Hepatocyte (in vitro differentiated cells): ENCODE measurements at places on chromosomes 1 and 21.

- no peak for DNase-seq
Measured at GRCh38 chr1:171357179-171357578, 43.2 kb downstream of the FMO4 start.

GRCh38 chr1:24463776-24464735, 38.6 kb upstream of the RCAN3 start:
- no peak for DNase-seq

- no peak for DNase-seq
Measured at GRCh38 chr21:32282992-32283391, 4.1 kb upstream of the MIS18A start.

DNA sequence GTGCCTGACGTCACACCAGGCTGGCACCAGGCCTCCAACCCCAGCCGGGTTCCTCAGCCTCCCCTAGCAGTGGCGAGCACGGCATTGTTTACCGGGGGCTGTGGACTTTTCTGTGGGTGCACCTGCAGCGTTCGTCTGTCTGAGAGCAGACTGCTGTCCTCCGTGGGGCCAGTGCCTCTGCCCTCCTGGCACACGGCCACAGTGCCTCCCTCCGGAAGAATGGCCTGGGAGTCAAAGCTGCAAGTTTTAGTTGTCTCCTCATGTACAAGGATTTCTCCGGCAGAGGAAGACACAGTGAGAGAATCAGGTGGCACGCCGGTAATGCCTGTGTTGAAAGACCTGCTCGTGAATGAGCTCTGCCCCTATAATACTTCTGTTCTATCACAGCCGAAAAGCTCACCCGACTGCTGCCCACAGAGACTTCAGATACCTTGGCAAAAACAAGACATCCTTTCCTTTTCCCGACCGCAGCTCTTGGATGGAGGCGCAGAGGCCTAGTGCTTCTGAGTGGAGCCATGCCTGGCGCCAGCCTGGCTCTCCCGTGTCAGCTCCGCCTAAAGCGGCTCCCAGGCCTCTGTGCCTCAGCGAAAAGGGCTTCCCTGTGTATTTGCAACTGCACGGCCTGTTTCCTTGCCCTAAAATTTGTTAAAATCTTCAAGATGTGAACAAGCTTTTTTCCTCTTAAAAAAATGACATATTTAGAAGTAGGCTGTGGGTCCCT, 71.4 kb downstream of the AGPAT3 start:
- DNase-seq = no peak

DNA sequence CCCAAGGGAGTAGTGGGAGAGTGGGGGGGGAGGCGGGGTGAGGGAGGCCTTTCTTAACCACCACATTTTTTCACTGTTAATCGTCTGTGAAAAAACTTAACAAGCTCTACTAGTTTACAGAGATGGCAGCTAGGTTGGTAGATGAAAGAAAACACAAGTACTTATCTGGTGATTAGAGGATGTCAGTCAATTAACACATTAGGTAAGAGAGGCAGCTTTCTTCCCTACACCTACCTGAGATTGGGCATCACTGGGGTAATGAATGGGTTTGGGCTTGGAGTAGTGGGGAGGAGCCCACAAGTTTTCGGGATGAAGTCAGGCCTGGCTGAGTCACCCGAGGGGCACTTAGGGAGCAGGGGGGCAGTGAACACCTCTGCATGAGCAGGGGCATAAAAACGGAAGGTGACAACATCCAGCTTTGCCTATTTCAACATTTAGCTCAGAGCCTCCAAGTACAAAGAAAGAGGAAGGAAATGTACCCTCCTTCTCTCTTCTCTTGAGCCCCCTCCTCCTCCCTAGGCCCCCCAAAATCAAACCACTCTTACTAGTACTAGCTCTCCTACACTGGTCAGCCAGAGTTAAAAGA, 2.5 kb downstream of the LBR start:
- DNase-seq = no peak

DNA sequence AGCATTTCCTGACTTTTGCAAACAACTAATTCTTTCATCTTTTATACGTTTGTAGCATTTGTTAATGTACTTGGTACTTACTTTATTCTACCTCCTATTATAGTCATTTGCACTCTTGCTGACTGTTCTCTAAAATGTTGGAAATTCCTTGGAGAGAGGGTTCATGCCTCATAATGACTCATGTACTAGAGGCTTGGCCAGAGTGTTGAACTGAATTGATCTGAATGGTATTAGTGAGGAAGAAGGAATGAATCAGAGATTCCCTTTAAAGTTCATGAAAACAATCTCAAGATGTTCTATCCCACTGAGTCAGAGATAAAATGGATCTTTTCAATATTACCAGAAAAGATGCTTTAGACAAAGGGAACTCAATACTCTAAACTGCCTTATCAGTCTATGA, 383.4 kb downstream of the SEC16B start:
- DNase-seq = no peak

GRCh38 chr1:87334351-87335174, 5.9 kb downstream of the LMO4 start:
- DNase-seq = peak; percentile 39

- DNase-seq = no peak
Measured at GRCh38 chr1:31570228-31570627, 6.1 kb upstream of the TINAGL1 start.
